OCI-LY7 (cell line): ENCODE measurements at places on chromosomes 5 and 9.

DNA sequence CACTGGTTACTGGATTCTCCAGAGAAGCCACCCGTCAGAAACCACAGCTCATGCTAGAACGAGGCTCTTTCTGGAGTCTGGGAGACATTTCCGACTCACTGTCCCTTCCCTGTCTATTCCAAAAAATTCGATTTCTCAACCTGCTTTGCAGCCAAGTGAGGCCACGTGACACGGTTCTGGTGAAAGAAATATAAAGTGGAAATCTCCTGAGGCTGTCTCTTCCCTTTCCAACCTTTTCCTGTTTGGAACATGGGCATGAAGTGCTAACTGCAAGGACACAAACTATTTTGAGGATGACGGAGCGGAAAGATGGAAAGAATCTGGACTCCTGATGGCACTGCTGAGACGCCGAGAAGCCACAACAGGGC is 6.1 kb upstream of the PTGS1 start:
- DNase-seq = no peak

DNA sequence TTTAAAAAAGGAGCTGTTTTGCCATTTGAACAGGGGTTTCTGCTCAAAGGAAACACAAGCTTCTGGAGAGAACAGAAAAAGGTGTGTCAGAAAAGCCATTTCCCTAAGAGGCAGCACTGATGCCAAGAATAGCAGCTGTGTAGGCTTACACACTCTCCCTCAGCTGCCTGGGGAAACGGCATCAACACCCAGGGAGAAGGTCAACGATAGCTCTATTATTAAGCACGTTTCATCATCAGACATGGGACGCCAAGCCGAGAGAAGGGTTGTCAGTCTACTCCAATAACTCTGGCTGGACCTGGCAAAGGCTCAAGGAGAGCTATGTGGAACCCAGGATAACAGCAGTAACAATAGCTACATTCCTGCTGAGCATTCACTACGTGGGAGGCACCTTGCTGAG is 314.2 kb downstream of the CDK5RAP2 start:
- no peak for DNase-seq

- no peak for DNase-seq
Observed at GRCh38 chr9:128999581-129000206, 28.4 kb downstream of the SH3GLB2 start.

- DNase-seq = no peak
Observed at GRCh38 chr9:98247831-98248657, 7.4 kb downstream of the TBC1D2 start.

GRCh38 chr5:160180931-160181330 is 48.4 kb upstream of the FABP6 start:
- no peak for DNase-seq

DNA sequence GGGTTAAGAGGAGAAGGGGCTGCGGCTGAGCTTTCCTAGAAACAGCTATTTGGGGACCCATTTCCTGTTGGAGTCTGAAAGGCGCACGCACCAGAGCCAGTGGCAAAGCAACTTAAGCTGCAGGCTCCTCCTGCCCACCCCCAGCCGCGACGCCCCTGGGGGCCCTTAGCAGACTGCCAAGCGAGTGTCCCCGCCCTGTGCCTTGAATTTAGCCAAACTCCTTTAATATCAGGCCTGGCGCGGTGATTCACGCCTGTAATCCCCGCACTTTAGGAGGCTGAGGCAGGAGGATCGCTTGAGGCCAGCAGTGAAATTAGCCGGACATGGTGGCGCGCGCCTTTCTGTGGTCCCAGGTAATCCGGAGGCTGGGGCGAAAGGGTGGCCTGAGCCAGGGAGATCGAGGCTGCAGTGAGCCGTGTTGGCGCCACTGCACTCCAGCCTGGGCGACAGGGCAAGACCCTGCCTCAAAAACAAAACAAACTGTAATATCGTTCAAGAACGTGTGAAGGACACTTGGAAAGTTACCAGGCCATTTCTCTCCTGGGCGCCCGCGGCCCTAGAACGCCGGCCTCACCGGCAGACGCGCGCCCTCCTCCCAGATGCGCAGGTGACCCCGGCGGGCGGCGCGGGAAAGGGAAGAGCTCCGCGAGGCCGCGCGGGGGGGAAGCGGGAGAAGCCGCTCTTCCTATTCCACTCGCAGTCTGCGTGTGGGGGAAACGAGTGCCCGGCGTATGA is 1.0 kb upstream of the F2R start:
- no peak for DNase-seq

DNA sequence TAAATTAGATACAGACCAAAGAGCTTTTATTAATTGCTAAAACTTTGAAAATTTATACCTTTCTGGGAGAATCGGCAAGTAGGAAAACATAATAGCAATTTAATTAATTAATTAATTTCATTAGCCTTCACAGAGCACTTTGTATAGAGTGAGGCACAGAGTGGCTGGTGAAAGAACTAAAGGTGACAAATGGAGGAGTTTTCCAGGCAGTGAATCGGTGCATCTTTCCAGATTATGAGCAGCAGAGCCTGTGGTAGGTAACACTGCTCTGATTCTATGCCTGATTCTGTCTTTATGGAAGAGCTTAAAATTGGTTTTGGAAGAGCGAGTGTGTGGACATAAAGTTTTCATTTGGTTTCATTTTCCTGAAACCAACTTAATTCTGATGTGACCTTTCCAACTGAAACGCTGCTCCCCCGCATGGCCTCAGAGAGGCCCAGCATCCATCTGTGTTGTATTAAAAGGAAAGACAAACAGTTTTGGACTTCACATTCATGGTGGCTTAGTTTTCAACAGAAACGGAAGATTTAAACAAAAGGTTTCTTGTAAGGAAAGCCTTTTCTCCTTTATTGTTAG is 188.9 kb upstream of the RPS23 start:
- no peak for DNase-seq
